ENCODE measurements at places on chromosomes 7 and 10.
A peak's percentile ranks its signal among the peaks of the same experiment; 100 is the strongest.

DNA sequence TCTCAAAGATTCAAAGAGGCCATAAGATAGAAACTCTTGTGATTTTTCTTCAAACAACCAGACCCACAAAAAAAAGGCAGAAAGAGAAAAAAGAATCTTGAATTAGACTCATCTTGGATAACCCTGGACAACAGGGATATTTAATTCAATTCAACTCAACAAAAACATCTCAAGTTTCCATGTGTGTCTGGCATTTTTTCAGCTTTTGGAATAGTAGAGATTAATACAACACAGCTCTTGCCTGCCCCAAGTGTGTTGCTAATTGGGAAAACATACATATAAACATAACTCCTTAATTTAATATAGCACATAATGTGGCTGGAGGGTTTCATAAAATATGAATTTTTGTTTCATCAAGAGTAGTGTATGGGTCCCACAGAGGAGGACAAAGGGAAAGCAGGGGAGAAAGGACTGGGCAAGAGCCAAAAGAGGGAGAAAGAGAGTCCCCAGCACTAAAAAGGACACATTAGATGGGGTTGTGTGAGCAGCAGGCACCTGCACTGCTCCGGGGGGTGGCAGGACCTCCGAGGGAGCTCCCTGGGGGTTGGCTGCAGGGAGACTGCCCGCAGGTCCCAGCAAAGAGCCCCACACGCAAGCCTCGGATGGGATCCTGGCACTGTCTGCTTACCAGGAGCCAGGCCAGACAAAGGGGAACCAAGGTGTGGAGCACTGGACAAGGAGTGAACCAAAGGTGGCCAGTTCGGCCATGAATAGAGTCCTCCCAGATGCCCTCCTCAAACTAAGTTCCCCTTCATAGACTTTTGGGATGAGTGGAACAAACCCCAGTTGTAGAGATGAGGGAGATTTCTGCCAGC is 65.6 kb upstream of the TMEM72 start:
- DNase-seq = no peak

GRCh38 chr7:105487579-105488571 is 34.2 kb downstream of the PUS7 start:
- DNase-seq = peak; percentile 27

DNA sequence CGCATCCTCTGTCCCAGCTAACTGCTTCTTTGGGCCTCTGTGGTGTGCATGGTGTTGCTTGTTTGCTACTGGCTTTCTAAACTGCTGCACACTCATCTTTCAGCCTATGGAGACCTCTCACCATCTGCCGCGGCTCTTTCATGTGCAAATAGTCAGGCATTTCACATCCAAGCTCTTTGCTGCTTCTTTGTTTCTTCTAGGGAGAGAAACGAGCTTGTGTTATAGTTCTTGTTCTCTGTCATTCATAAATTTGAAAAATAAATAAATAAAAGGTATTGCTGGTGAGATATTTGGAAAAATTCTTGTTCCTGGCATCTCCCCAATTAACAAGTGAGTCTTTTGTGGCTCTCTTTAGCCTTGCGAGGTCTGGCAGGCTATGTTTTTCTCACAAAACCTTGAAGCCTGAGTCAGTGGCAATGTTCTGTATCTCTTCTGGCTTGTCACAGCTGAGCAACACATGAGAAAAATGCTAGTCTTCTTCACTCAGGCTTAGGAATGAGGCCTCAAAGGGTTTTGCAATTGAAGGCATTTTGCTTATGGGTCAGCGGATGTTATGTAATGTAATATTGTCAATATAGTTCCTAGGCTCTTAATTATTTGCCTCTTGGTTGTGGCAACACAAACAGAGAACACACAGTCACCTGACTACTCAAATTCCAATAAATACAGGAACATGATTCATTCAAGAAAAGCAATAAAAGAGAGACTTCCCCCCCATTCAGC is 274.0 kb downstream of the FRMD4A start:
- no peak for DNase-seq

GRCh38 chr7:815284-816216 is 16.7 kb upstream of the SUN1 start:
- no peak for DNase-seq

GRCh38 chr7:148037044-148037443 is 553.5 kb upstream of the C7orf33 start:
- DNase-seq = no peak

GRCh38 chr10:108490944-108491343 is 1326.4 kb upstream of the SORCS1 start:
- no peak for DNase-seq

DNA sequence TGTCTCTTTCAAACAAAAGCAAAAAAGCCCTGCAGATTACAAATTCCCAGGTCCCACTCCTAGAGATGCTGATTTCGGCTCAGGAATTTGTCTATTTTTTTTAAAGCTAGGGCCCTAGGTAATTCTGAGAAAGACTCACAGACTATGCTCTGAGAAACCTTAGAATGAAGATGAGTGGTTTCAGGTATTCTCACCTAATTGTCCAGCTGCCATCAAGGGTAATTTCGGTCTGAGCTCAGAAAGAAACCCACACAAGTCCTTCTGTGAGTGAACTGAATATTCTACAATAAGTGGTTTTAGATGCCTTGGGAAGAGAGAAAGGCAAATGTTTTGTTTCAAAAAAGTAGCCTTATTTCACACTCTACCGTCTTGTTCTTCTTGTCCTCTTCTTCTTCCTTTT is 45.7 kb downstream of the DCLRE1A start:
- no peak for DNase-seq

GRCh38 chr10:116741391-116742351 is 695 bp downstream of the HSPA12A start:
- no peak for DNase-seq

DNA sequence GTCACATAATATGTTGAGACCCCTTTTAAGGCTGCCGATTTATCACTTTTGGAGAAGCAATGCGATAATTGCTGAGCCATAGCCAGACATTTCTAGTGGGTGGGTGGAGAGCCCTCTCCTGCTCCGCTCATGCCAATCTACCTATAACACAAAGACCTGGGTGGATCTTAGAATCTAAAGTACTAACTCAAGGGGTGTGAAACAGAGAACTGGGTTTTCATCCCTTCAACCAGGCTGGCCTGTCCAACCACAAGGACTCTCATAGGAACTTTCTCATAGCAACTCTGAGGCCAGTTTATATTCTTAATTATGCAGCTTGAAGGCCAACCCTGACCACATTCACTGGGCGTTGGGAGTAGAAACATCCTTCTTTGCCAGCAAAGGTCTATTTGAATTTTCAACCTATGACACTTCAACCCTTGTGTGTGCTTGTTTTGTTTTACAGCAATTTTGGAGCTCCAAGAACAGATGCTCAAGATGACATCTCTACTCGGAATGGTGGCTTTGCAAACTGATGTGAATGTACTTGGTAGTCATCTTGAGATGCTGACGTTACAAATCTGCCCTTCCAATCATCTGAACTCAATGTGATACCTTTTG is 1198.2 kb upstream of the AUTS2 start:
- no peak for DNase-seq

DNA sequence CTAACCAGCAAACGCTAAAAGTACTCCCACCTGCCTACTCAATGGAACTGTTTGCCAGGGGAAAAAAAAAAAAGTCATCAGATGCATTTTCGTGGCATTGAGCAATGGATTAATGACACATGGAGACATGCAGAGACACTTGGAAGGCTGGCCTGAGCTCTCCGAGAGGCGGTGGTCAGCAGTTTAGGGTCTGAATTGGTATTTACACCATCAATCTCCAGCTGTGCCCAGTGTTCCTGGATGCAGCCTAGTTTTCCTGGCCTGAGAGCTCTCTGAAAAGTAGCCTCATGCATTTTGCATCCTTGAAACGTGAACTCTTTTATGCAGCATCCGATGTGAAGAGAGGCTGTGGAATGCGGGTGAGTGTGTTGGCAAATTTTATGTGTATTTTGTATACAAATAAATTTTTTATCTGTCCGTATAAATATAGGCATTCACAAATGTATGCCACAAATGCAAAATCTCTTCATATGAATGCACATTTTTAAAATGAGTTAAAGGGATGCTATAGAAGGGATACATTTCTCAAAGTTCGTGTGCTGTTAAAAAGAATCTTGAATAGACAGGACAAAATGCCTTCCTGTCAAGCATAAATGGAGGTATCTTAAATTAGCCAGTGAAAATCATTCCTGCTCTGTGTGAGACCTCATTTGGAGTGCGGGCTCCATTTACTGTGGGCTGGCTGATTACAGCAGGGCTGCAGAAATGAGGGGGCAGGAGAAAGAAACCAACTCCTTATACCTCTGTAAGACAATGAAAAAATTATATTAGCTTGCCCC is 137.7 kb upstream of the PFKP start:
- DNase-seq = no peak

- no peak for DNase-seq
Observed at GRCh38 chr10:120076996-120077706, 184.6 kb downstream of the SEC23IP start.

DNA sequence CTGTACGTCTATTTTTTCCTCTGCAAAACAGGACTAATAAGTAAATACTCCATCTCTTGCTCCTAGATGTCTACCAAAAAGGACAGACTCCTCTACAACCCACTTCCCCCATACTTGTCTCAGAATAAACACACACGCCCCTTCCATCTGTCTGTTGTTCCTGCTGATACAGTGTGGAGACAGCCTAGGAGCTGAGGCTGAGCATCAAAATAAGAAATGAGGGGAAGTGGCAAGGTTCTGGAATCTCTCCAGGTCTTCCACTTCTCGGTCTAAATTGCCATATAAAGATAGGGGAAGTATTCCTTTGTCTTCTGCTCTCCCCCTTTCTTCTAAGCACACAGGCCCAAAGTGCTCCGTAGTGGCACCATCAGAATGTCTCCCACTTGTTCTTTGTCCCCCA is 30.8 kb upstream of the VSIR start:
- no peak for DNase-seq

GRCh38 chr10:34728361-34728760 is 86.7 kb downstream of the PARD3 start:
- DNase-seq = no peak

DNA sequence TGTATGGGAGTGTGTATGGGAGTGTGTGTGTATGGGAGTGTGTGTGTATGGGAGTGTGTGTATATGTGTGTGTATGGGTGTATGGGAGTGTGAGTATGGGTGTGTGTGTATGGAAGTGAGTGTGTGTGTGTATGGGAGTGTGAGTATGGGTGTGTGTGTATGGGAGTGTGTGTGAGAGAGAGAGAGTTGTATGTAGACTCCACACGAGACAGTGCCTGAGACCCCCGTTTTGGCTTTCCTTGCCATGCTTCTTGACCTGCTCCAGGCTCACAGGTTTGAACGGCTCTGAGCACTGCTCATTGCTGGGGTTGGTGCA is 49.7 kb downstream of the COL17A1 start:
- no peak for DNase-seq

DNA sequence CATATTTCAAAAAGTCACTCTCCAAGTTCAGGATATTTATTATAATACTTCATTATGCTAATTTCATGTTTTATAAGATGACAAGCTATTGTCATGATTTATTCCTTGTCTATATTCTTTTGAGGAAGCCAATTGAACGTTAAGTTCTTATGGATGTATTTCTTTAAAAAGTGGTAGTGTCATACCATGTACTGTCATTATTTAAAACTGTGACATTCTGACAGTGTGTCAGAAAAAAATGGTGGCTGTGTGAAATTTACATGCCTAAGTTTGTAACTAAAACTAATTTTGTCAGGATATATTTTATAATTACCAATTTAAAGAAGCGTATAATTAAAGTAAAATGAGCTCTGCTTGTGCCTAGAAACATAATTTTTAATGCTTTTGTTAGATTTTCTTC is 158.9 kb upstream of the HDAC9 start:
- DNase-seq = no peak

- DNase-seq = no peak
Observed at GRCh38 chr10:92001581-92001980, 78.0 kb downstream of the BTAF1 start.
